ENCODE measurements at places on chromosomes 3 and 15. TPM values are rescaled to one million over a fixed set of nuclear protein-coding genes. Genes with fewer than 3 reads are reported as not detected.

The XCR1 gene
- 0.01 TPM for polyA plus RNA-seq

The SH2D7 gene
- polyA plus RNA-seq = not detected

The STAB1 gene
- polyA plus RNA-seq = 22.5 TPM

The SPTSSB gene
- polyA plus RNA-seq = 0.04 TPM

The KBTBD8 gene
- polyA plus RNA-seq = 1.8 TPM

The IQSEC1 gene
- polyA plus RNA-seq = 8.6 TPM

DNA sequence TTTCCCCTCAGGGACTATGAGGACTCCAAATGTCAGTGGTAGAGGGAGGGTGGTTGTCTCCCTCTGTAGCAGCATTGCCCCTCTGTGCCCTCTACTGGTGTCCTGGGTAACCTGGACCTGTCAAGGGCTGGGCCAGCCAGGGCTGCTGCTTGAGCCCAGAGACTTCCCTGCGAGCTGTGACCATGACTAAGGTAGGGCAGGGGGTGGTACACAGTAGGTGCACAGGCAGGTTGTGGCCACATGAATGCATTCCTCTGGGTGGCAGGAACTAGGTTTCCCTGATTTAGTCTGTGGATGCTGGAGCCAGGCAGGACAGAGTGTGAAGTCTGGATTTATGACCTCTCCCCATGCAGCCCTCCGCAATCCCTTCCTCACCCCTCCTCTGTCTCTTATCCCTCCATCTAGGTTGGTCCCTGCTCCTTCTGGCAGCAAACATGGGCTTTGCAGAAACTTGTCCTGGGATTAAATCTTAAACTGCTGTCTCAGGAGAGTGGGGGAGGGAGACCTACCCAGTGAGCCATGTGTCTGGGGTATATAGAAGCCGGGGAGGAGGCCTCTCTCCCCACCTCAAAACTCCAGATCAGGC, 8.7 kb upstream of the SEMA3F start:
- no peak for DNase-seq

DNA sequence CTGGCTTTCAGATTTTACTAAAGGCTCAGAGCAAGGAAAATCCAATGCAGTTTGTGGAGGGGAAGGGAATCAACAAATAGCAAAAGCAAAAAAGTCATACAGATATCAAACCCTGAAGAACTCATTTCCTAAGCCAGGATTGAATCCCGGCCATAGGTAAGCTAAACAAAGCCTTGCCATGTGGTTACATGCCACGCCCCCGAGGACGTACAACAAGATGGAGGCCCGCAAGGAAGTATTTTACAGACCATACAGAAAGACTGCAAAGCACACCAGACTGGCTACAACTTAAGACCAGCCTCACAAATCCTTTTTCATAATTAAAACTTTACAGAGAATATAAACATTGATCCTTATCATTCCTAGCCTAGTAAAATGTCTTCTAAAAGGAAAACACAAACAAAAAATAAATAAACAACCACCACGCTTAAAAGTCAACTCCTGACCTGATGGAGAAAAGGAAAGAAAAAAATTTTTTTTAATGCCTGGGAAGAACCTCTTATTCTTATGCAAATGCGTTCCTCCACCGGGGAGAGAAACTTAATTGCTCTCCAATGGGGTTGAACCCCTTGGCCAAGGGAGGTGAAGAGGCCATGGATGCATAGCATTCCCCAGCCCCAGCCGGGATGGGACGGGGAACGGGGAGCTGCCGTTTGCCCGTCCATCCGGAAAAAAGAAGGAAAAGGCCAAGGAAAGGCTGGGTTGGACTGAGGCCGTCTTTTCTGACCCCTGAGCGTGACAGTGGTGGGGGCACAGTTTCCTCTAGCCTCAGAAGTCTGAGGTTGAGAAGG, 39.3 kb downstream of the IL1RAP start:
- DNase-seq = no peak

GRCh38 chr3:14867936-14868570, 49.3 kb downstream of the FGD5 start:
- DNase-seq = no peak

DNA sequence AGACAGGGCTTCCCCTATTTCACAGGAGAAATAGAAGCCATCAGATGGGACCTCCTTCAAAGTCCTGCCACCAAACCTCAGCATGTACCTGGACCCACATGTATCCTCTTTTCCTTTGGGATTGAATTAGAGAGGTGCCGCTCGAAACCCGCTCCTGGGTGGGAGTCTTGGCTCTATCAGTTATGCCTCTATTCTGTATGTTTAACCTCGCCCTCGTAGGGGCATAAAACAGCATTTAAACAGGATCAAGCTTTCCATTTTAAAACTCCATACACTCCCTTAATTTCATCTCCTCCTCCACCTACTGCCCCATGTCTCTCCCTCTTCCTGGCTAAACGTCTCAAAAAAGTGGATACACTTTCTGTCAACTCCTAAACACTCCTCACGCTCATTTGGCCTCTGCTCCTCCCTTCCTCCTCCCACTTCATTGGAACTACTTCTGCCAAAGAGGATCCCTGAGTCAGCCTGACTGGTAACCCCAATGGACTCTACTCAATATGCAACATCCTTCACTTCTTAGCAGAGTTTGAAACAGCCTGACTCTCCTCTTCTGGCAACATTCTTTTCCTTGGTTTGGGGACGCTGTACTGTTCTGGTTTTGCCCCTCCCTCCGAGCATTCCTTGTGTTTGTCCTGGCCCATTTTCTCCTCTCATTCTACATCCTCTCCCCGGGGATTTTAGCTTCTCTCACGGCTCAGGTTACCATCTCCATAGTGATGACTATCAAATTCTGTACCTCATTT, 23.0 kb upstream of the MUC20 start:
- no peak for DNase-seq

All from psoas muscle (tissue), 8 donors.